RPMI8226 (cell line): ENCODE measurements at places on chromosomes 6 and 20.

- DNase-seq: no peak
Observed at GRCh38 chr6:159041181-159041580, 3.6 kb downstream of the TAGAP start.

- peak; percentile 48 for DNase-seq
Observed at GRCh38 chr20:884983-885952, 30.9 kb downstream of the ANGPT4 start.

DNA sequence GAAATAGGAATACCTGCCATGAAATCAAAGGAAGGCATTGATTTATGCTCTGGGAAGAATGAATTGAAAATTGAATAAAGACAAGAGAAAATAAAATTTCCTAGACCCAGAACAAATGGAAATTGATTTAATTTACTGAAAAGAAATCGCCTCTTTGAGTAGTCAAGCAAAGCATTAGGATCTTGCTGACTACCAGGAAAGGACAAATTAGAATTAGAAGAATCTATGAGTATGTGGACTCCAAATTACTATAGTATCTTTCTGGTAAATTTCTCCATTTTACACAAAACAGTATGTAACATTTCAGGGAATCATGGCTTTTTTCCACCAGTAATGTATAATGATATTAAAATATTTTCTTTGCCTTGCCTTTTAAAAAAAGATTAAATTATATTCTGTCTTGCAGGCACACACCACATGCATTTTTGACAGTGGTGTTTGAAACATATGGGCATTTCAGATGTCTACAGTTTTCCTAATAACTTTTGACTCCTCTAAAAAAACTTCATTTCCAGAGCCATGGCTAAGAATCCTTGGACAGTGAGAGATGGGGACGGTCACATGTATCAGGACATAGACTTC is 768.7 kb upstream of the NRSN1 start:
- no peak for DNase-seq

- peak; percentile 53 for DNase-seq
Observed at GRCh38 chr6:6225885-6226529, 94.5 kb downstream of the F13A1 start.

DNA sequence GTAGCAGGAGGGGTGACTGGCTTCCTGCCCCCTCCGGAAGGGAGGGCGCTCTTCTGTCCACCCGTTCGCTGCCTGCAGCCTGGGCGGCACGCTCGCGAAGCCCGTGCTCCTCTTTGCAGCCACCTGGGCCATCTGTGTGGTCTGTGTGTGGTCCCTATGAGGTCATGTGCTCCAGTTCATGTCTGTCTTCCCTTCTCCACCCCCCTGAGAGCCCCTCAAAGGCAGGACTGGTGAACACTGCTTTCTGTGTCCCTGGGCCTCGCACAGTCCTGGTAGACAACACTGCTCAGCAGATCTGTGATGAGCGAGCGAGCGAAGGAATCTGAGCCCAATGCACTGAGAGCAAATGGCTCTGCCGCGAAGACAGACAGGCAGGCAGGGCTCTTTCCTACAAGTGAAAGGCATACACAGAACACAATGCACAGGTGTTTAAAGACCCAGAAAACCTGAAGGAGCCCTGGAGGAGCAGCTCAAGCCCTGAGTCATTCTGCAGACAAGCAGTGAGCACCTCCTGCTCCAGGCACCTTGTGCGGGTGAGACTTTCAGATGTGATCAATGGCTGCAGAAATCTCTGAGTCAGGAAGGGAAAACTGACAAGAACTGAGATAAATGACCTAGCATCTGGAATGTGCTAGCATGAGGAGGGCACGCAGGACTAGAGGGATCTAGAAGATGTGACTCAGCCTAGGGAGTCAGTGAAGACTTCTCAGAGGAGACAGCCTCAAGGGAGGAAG is 27.1 kb downstream of the PPP1R3G start:
- DNase-seq: no peak

- DNase-seq: no peak
Observed at GRCh38 chr20:51937779-51938178, 135.5 kb upstream of the SALL4 start.

GRCh38 chr6:135012764-135013163 is 41.9 kb downstream of the HBS1L start:
- DNase-seq: no peak

DNA sequence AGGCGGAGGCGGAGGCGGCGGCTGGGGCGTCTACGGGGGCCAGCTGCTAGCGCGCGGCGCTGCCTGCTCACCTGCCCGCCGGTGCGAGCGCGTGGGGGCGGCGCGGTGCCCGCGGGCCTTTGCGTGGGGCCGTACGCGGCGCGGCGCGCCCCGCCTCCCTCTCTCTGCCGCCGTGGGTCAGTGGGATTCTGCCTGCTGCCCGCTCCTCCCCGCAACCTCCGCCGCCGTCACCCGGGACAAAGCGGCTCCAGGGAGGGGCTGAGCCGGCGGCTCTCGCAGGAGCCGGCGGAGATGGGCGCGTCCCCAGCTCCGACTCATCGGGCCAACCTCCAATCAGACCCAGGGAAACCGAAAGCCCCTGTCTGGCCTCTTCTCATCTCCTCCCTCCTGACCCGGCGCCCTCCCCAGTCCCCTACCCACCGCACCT is at the start of gene RCAN2:
RCAN2 (minus strand) TSS at position 249 of the 427 bp plus-strand sequence.
- peak; percentile 41 for DNase-seq

DNA sequence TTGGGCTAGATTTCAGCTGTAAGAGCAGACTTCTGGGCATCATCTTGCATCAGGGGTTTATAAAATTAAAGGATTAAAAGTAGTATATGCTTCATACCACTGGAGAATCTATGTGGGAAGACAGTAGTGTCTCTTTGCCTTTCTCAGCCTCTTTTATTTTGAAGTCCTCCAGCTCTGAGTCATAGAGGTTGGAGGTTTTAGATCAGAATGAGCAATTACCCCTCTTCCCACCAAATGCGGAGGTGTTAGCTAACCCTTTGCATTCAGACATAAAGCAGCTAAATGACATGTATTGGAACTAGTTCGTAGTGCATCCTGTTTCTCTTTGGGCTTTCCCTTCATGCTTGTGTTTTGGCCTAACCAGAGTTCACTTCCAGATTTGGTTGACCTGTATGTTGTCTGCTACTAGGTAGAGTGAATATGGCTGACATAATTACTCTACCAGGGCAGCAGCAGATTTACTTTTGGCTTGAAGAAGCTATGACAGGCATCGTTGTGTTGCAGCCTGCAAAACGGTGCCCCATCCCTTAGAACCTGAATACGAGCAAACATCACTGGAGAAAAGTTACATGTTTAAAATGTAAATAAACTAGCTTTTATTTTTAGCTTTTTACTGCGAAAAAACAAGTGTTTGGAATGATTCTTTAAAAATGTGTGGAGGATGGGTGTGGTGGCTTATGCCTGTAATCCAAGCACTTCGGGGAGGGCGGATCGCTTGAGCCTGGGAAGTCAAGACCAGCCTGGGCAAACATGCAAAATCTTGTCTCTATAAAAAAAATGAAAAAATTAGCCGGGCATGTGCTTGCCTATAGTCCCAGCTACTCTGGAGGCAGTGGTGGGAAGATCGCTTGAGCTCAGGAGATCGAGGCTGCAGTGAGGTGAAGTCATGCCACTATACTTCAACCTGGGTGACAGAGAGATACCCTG is 82.2 kb downstream of the MYO6 start:
- no peak for DNase-seq

GRCh38 chr6:4941782-4942672 is 61.8 kb downstream of the RPP40 start:
- DNase-seq: peak; percentile 96

DNA sequence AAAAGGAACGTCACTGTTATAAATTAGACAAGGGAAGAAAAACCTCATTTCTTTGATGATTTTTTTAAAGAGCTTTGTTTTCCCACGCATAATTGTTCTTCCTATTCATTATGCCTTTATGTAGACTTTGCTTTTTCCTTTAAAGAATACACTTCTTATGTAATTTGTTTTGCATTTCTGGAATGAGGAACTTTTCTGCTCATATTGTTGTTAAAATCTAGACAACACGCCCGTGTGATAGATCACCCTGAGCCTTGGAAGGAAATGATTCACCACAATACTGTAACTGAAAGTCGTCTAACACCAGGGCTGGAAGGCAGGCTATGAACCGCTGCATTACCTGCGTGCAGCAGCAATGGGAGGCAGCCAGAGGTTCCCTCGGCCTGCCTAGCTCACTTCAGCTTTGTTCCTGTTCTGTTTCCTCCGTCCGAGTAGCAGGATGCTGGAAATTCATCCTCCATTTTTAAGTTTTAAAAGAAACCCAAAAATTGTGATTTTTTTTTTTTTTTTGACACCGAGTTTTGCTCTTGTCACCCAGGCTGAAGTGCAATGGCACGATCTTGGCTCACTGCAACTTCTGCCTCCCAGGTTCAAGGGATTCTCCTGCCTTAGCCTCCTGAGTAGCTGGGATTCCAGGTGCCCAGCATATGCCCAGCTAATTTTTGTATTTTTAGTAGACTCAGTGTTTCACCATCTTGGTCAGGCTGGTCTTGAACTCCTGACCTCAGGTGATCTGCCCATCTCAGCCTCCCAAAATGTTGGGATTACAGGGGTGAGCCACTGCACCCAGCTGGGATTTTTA is 49.6 kb upstream of the ZNF217 start:
- DNase-seq: peak; percentile 85

DNA sequence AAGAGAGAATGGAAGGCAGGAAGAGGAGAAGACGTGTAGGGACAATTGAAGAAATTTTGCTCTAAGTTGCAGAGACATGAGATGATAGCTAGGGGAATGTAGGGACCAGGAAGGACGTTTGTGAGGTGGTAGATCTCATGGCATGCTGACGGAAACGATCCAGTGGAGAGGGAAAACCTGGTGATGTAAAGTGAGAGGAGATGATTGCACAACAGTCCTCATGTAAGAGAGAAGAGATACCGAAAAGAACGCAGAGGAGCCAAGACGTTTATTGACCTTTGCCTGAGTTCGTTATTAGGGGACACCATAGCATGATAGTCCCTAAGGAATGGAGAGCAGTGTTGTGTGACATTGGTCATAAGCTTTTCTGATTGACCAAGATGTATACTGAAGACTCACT is 55.3 kb downstream of the IGF2R start:
- no peak for DNase-seq

DNA sequence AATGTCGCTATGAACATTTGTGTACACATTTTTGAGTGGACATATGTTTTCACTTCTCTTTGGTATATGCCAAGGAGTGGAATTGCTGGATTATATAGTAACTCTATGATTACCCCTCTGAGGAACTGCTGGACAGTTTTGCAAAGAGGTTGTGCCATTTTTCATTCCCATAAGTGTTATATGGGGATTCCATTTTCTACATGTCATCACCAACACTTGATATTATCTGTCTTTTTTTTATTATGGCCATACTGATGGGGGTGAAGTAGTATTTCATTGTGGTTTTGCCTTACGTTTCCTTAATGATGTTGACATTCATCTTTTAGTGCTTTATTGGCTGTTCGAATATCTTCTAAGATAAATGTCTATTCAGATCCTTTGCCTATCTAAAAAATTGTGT is 171.8 kb upstream of the LAMA2 start:
- DNase-seq: no peak

DNA sequence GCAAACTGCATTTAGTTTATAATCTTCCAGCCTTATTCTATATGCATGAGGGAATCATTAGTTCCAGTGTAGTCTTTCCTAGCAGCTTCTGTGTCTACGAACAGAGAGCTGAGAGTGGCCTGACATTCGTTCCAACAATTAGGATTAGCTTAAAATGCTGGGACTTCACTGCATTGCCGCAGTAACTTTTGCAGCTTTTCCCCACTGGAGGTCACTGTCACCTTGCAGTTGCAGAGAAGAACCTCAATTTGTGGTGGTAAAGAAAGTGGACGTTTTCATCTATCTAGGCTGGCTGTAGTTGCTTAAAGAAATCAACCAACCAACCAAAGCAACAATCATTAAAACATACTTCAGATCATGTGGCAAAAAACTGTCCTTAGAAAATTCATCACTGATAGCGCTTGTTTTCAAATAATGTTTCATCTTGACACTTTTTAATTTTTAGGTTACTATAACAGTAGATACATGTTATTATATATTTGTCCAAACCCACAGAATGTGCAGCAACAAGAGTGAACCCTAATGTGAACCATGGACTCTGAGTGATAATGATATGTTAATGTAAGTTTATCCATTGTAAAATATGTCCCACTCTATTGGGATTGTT is 12.2 kb downstream of the MYLK4 start:
- peak; percentile 78 for DNase-seq

GRCh38 chr6:80196906-80197305 is 90.4 kb downstream of the BCKDHB start:
- no peak for DNase-seq

DNA sequence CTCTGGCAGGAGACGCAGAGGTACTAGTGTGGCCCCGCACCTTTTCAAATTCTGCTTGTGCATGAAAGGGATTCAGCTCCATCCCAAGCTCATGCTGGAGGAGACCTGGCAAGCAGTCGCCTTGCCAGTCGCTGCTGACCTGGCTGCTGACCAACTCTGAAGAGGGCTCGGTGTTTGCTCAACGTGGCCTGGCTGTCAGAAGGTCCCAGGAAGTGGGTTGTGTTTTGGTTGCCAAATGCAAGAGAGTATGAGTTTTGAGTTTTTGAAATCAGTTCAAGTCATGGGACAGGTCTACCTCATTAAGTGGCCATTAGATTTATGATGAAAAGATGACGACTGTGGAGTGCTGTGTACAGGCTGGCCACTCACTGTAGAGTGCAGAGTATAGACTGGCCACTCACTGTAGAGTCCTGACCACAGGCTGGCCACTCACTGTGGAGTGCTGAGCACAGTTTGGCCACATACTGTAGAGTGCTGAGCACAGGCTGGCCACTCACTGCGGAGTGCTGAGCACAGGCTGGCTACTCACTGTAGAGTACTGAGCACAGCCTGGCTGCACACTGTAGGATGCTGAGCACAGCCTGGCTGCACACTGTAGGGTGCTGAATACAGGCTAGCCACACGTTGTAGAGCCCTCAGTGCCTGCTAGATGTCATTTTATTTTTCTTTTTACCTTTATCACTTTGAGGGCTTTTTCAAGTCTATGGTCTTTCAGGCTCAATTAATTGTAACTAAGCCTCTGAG is 193.9 kb downstream of the ZNF217 start:
- no peak for DNase-seq

GRCh38 chr6:101486124-101486523 is 92.6 kb downstream of the GRIK2 start:
- no peak for DNase-seq

DNA sequence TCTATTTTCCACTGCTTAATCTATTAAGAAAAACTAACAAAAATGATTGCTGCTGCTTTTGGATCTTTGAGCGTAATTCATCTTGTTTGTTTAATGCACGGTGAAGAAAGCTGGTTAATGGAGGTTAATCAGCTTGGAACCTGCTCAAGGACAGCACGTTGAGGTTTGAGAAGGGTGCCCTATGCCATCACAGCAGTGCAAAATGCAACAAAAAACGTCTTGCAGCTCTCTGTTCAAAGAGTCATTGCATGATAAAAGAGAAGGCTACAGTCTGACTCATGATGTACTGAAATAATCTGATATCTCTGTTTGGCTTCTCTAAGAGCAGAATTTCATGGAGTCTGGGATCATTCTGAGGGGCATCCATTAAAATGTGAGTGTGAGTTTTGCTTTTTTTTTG is 80.6 kb upstream of the PREP start:
- DNase-seq: no peak

DNA sequence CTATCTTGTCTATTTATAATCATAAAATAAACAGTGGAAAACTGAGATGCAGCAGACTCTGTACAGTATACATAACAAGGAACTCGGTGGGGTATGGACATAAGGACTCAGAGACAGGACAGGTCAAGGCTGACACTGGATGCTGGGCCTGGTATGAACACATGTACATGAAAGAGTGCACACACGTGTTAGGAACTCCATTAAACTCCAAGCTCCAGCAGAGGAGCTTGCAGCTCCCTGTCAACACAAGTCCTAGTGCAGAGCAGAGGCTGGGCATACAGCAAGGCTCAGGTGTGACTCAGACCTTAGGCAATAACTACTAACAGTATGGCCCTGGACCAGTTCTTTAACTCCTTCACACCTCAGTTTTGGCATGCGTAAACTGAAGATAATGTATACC is 17.1 kb downstream of the NAPB start:
- no peak for DNase-seq
